Astrocyte of the spinal cord (primary cell): ENCODE measurements at places on chromosomes 13 and 19.

- no peak for DNase-seq
These were observed at the start of gene CACNA1A for GRCh38 chr19:13506471-13506820. Gene CACNA1A, minus strand, starts transcription at chr19:13506479. Its CDS starts 255 bp downstream, at chr19:13506224.

DNA sequence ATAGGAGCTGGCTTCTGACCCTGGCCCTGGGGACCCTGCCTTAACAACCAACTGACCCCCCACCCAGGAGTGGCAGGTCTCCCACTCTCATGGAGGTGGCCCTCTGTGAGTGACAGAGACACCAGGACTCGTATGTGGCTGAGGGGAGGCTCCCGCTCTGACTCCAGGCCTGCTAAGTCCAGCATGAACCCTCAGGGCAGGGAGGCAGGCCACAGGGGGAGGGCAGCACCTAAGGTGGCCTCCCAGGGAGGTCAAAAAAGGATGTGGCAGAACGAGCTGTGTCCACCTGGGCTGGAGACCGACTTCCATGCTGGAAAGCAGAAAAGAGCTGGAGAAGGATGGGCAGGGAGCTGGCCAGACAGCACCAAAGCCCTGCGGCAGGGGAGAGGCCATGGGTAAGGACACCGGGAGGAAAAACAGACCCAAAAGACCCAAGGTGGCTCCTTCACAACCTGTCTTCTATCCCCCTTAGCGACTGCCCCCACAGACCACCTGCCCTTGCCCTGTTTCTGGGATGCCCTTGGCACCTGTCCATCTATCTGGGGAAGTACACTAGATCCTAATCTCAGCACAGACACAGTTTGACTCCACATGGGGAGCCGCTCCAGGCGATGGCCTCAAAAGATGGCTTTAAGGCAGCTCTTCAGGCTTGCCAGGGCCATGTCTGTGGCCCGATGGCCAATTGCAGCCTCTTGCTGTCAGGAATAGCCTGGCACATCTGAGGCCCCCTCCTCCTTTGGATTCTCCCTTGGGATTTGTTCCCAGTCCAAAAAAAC, 10.5 kb upstream of the SLC35E1 start:
- no peak for DNase-seq

GRCh38 chr13:99323488-99323887, 16.3 kb upstream of the GPR183 start:
- no peak for DNase-seq

GRCh38 chr19:23294141-23294540, 43.9 kb upstream of the ZNF724 start:
- DNase-seq: no peak

- DNase-seq: peak; percentile 57
These were observed at the start of gene KASH5 for GRCh38 chr19:49387936-49388372. Gene KASH5, plus strand, starts transcription at chr19:49388249. Its CDS starts 2,635 bp downstream, at chr19:49390884.

GRCh38 chr13:42707048-42707447, 74.3 kb upstream of the FAM216B start:
- peak; percentile 7 for DNase-seq

- no peak for DNase-seq
These were observed 25.0 kb downstream of the LRCH1 start for GRCh38 chr13:46577696-46578589.

- DNase-seq: no peak
These were observed 30.3 kb downstream of the SHISA2 start for GRCh38 chr13:26021516-26021915.

- DNase-seq: peak; percentile 91
These were observed 5.6 kb downstream of the C5AR1 start for GRCh38 chr19:47315125-47315821.

DNA sequence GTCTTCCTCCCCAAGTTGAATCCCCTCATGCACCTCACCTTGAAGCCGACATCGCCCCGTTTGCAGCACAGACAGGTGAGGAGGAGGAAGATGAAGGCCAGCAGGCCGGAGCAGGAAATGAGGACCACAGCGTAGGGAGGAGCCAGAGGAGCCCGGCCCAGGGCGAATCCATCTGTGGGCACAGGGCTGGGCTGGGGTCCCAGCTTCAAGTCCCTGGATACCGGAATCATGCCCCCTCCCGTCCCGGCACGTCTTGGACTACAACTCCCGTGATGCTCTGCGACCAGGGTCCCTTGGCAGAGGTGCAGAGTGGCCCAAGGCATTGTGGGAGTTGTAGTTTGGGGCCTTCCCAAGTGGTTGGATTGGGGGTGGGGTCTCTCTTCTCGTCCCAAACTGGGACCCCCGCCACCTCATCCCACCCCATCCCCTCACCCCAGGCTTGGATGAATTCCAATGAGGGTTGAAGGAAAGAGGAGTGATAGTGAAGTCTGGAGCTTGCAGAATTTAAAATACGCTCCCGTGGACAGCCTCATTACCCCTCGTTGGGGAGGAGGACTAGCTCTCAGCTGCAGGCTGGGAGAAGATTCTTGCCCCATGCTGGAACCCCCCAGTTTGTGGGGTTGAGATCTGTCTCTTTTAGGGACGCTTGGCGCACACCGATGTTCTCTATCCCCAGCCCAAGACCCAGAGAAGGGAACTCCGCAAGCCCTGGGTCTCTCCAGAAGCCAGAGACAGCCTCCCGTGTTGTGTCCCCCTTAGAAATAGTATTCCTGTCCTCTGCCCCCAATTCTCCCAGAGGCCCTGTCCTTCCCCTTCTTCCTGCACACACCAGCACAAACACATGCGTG, 990 bp downstream of the LMTK3 start:
- peak; percentile 33 for DNase-seq

GRCh38 chr19:5635427-5635826, 12.5 kb downstream of the SAFB start:
- DNase-seq: no peak

- DNase-seq: no peak
These were observed 121.4 kb upstream of the RFC3 start for GRCh38 chr13:33696530-33696929.
